Skeletal muscle cell (primary cell): ENCODE measurements at places on chromosomes 7 and 10.

DNA sequence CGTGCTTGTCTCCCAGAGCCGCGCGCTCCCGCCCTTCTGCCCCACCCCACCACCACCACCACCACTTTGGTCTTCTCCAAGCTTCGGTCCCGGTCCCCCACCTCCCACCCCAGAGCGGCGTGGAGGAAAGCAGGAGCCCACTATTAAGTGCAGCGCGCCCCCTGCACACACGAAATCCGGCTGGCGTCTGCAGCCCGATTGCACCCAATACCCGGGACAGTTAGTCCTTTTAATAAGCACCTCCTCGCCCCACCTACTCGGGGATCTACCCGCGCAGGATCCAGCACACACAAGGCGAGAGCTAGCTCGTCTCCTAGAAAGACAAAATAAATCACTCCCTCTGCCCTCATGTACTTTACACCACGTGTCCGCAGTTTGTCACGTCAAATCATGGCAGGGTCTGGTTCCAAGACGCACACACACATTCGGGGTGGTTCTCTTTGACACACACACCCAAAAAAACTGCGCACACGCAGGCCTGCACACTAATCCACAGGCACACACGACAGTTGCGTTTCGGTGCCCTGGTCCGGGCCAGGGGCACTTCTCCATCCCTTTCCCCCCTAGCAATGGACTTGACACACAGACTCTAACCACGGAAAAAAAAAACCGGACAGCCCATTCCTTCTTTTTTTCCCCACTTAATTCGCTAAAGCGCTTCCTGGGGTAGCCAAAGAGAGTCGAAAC, 1.6 kb downstream of the SFMBT2 start:
- no peak for DNase-seq

DNA sequence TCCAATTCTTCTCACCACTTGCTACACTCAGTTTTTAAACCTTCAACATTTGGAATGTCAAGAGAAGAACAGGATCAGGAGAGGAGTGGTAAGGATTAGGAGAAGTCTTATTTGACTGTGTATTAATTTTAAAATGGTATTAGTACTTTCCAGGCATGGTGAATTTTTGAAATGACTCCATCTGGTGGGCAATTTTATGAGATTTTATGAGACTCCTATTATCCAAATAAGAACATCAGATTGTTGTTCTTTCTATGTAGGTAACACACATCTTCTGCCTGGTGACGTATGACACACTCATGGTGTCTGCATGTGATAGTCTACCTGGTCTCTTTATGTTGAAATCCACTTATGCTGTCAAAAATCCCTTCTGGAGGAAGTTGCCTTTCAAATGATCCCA, 51.0 kb downstream of the SLC13A1 start:
- no peak for DNase-seq

DNA sequence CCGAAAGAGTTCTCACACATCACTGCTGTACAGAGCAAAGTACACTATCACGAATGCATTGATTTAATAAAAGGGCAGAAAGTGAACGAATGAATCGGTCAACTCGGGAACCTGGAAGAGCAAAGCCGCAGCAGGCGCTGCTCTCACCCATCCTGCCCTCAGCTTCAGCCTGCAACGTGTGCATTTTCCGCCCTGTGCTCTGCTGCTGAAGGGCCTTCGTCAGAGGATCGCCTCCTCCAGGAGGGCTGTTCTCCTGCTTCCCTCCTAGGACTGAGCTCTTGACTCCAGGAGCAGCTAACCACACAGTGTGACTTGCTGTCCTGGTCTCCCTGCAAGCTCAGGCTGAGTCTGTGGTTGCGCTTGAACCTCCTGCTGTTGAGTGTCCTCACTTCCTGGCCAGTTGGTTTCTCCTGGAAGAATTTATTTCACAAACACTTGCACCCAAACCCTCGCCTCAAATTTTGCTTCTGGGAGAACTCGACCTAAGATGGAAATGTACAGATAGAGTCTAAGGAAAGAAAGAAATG, 473.0 kb upstream of the KLF6 start:
- no peak for DNase-seq

GRCh38 chr10:97363071-97363470, 28.5 kb upstream of the FRAT2 start:
- DNase-seq: no peak

DNA sequence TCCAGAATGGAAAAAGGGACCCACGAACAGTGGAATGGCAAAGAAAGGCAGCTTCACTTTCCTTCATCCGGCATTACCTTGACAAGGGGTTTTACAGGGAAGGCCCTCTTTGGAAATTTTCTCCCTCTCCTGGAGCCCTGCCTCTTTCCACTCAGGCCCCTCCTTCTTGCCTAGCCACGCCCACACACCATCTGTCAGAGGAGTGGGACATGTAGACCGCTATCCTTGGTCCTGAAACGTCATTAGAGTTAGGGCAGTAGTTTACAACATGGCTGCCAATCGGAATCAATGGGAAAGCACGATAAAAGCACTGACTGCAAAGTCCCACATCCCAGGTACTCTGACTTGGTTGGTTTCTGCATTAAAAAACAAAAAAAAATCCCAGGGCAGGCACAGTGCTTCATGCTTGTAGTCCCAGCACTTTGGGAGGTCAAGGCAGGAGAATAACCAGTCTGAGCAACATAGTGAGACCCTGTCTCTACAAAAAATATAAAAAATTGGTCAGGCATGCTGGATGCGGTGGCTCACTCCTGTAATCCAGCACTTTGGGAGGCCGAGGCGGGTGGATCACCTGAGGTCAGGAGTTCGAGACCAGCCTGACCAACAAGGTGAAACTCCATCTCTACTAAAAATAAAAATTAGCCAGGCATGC, 96.4 kb downstream of the MARCHF5 start:
- DNase-seq: peak; percentile 23

DNA sequence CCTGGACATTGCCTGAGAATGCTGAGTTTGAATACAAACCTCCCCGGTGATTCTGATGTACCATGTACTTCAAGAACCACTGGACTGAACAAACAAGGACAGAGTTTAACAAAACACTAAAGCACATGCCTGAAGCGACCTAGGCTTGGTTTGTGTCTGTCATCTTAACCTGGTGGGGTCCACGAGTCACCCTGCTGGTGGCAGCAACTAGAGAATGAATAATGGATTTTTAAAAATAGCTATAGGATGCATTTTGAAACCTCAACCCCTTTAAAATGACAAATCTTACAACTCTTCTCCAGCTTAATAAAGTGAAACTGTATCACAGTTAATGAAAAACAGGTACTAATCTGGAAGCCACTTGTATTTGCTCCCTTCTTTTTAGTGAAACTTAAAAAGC, 25.2 kb downstream of the CDHR3 start:
- no peak for DNase-seq

DNA sequence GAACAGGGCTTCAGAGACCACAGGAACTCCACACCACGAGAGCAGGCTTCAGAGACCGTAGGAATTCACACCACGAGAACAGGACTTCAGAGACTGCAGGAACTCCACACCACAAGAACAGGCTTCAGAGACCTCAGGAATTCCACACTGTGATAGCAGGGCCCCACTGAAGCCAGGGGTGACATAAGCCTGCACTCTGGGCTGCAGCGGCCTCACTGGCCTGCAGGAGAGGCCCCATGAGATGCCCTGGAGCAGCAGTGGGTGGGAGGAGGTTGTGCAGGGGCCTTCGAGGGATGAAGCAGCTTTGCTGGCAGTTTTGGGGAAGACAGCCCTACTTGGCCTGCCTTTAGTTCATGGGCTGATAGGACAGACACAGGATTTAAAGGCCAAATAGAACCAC, 614.7 kb downstream of the PTPRN2 start:
- no peak for DNase-seq

DNA sequence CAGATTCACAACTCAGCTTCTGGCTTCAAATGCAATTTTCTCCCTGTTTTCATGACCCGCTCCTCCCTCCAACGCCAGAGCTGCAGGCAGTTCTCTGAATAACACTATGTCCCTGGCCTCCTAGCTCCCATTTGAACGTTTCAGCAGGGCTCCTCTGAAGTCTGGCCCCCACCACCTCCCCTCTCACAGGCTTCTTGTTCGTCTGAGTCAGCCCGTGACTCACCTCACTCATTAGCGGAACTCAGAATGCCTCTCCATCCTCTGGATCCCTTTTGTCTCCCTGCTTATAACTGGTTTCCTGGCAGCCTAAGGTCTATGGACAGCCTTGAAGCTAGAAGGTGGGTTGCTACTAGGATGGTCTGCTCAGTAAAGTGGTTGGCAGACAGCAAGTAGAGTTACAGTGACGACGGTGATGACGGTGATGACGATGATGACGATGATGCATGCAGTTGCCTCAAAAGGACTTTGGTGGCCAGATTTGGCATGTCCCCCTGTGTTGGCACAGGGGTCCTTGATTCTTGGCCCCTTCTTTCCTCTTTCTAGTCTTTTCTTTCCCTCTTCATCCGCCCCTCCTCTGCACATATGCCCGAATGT, 83.3 kb upstream of the MKLN1 start:
- DNase-seq: peak; percentile 96

DNA sequence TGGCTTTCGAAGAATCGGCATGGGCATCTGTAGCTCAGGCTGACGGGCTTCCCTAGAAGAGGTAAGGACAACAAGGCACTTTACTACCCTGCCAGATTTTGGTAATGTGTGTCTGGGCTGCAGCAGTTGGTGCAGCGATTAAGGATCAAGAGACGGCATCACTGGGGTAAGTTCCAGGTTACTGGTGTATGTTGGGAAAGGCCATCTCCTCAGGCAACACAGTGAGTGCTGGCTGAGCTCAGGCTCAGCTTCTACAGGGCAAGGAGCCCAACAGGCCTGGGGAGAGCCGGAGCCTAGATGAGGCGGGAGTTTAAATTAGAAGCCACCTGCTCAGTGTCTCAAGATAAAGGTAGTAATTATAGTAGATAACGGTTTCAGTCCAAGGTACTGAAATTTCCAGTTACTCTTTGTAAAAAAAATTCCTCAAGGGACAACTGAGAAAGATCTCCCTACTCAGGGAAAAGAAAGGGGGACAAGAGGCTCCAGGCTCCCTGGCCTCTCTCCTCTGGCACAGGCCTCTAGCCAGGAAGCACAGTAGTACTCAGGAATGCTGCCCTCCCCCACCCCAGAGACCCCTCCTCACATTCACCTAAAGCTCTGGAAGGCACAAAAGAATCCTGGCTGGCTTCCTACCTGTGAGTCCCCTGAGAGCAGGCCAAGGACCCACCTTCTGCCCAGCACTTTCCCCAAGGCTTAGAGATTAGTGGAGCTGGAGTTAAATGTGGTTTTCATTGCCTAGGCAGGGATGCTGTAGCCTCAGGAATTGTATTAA, 3.9 kb downstream of the CXCL12 start:
- no peak for DNase-seq

GRCh38 chr10:62182595-62182994, 86.0 kb downstream of the RTKN2 start:
- no peak for DNase-seq

DNA sequence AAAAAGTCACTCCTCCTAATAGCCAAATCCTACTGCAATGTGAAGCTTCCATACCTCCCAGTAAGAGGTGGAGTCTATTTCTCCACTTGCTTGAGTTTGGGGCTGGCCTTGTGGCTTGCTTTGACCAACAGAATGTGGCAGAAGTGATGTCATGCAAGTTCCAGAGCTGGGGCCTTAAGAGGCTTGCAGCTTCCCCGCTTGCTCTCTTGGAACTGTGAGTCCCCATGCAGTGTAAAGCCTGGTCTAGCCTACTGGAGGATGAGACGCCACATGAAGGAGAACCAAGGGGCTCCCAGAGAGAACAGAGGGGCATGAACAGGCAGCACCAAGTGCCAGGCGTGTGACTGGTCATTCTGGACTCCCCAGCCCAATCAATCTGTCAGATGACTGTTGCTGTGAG, 58.6 kb upstream of the OPALIN start:
- no peak for DNase-seq

GRCh38 chr10:76902949-76903348, 734.7 kb downstream of the KCNMA1 start:
- no peak for DNase-seq

DNA sequence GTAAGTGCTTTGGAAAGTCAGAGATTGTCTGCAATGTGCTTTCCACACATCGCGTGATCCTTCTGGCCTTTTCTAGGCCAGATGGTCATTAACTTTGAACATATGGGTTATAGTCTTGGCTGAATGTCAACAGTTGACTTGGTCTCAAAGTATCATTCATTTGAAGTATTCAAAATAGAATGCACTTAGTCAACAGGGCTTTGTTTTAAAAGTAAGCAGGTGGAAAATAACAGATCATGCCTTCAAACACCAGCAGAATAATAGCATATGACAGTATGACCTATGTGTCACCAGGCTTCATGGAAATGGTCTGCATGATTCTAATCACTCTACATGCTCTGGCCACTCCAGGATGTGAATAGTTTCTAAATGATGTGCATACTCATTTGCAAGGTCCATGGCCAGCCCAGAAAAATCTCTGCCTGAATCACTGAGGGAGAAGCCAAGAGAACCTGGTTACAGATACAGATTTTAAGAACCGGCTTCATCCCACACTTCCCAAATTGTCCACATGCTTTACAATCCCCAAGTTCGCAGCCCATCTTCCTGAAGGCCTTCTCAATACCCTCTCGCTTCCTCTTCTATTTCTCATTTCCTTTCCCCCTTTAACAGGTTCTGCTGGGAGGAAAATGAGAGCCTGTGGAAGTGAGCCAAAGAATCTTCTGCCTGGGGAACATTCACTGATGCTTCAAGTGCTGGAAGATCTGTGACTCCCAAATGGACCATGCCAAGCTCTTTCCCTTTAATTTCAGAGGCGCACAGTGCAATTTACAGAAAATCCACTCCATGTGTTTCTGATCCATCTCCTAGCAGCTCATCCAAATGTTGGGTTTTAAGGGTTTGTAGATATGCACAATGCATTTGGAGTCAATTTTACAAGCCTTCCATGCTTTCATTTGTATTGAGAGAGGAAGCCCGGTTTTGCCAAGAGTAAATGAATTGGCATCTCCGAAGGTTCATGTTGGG, 122.8 kb upstream of the GDF10 start:
- no peak for DNase-seq

DNA sequence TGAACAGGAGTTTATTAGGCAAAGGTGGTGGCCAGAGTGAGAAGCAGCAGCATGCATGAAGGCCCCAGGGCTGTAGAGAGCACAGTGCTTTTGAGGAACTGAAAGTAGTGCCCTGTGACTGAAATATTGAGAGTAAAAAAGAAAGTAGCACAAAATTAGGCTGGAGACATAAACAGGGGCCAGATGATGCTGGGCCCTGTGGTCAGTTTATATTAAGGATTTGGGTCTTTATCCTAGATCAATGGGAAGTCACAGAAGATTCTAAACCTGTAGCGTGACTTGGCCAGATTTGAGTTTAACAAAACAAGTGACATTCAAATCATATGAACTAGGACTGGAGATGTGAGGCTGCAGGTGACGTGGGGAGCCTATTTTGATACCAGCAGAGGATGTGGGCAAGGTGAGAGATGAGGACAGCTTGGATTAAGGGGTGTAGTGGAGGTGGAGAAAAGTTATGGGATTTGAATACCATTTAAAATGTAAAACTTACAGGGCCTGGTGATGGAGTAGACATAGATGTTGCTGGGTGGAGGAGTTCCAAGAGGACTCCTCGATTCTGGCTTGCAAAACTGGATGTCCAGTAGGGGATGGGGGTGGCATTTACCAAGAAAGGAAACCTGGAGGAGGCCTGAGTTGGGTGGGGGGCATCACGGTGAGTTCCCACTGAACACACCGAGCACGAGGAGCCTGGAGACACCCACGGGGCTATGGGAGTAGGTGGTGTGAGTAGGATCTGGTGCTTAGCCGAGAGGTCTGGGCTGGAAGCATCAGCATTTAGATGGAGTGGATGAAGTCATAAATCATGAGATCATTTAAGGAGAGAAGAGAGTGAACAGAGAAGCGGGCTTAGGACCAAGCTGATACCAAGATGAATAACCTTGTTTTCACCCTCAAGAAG, 52.8 kb downstream of the HHEX start:
- no peak for DNase-seq

- no peak for DNase-seq
Observed at GRCh38 chr7:27478084-27478483, 184.6 kb downstream of the HIBADH start.
